T-helper 9 cell (primary cell): ENCODE measurements at places on chromosomes 11 and 22.

GRCh38 chr11:79374727-79375126 is 66.1 kb downstream of the TENM4 start:
- DNase-seq = no peak

DNA sequence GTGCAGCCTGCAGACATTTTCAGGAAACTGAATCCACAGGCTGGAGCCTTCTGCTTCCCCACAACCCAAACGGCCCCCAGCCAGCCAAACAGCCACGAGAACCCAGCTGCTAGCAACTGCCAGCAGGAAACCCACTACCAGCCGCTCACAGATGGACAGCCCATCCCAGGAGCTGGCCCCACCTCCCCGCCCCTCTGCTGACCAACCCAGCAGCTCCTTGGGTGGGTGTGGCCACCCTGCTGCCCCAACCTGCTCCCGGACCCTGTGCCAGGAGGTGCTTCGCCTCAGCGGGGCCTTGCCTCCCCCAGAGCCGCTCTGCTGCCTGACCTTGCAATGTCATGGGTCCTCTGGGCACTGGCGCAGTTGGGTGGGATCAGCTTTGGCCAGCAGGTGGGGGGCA is 8.2 kb upstream of the CCDC188 start:
- no peak for DNase-seq

- peak; percentile 10 for DNase-seq
Observed at GRCh38 chr11:85752201-85752889, 58.6 kb downstream of the SYTL2 start.

- DNase-seq = no peak
Observed at GRCh38 chr11:12441231-12441861, 64.0 kb downstream of the PARVA start.

GRCh38 chr11:35563484-35564244 is 38.2 kb upstream of the PAMR1 start:
- no peak for DNase-seq

DNA sequence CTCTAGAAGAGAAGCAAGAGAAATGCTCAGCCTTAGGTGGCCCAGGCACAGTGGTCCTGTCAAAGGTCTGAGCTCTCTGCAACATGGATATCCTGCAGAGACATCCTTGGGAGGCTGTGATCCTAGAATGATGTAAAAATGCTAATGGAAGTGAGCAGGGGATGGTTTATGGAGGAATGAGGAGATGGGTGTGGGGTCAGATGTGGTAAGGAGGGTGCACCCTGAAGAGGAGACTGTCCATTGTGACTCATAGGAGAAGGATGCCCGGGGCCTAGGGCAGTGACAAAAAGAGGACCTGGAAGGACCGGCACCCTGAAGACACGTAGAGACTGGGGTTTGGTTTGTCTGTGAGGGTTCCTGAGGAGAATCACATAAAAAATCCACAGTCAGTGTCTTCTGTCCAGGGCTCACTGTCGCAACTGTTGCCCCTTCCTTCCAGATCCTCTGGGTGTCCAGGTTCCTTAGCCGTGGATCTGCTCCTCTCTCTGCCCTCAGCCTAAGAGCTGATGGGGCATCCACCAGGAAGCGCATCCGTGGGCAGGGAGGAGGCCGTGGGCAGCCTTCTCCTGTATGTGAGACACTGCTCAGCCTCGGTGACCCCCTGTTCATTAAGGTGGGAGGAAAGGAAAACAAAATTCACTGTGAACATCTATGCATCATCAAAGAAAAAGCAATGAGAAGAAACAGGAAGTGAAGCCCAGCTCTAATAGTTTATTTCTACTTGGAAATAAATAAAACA is 110.7 kb downstream of the VPREB1 start:
- DNase-seq = no peak

DNA sequence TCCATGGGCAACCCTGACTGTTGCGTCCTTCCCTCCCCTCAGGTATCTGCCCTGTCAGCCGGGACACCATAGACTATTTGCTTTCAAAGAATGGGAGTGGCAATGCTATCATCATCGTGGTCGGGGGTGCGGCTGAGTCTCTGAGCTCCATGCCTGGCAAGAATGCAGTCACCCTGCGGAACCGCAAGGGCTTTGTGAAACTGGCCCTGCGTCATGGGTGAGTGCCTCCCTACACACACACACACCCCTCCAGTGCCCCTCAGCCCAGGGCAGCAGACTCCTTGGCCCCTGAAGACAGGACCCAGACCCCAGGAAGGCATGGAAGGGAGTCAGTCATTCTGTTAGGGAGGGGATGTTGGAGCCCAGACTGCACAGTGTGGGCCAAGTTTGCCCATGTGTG is 17.9 kb upstream of the UVRAG start:
- DNase-seq = no peak

GRCh38 chr11:8006349-8006977 is 19.3 kb downstream of the EIF3F start:
- peak; percentile 34 for DNase-seq

- no peak for DNase-seq
Observed at GRCh38 chr11:126352934-126353801, 2.3 kb upstream of the ST3GAL4 start.

DNA sequence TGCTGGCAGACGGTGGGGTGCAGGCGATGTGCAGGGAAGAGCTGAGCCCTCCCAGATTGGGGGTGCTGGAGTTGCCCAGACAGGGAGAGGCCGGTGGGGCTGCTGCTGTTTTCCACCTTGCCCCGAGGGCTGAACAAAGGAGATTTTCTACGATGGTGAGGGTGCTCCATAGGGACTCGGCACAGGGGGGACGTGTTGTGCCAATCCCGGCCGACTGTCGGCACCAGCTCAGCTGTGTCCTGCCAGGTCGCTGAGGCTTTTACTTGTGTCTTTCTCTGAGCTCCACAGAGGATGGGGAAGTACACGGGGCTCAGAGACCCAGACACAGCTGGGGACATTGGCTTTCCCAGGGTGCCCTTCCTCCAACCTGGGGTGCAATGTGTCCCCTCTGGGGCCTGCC is 816.8 kb downstream of the BRD1 start:
- DNase-seq = no peak

- DNase-seq = no peak
Observed at GRCh38 chr11:63015521-63016215, at the start of gene SLC22A8. Gene SLC22A8 (minus strand): TSS chr11:63015841. CDS start chr11:63014958, 883 bp downstream.

- DNase-seq = peak; percentile 100
Observed at GRCh38 chr22:36856121-36856791, 4.5 kb upstream of the NCF4 start.

GRCh38 chr11:10625281-10625981 is 57.0 kb upstream of the LYVE1 start:
- DNase-seq = no peak
